ENCODE measurements at places on chromosomes 3 and 15.

DNA sequence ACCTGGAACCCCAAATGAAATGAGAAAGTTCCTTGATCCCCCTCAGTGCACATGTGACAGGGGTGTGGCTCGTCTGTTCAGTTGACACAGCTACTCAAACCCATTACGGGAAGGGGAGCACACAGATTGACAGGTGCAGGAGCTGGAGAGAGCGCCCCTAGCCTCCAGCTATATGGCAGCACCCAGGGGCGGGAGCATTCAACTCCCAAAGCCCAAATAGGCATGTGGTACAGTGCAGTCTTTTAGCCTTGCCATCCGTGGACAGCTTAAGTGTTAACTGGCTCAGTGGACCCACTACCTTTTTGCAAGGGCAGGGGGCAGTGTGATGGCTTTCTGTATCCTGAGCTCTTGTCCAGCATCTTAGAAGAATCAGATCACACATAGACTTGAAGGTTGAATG is 1374.2 kb upstream of the ALCAM start:
- DNase-seq: no peak

DNA sequence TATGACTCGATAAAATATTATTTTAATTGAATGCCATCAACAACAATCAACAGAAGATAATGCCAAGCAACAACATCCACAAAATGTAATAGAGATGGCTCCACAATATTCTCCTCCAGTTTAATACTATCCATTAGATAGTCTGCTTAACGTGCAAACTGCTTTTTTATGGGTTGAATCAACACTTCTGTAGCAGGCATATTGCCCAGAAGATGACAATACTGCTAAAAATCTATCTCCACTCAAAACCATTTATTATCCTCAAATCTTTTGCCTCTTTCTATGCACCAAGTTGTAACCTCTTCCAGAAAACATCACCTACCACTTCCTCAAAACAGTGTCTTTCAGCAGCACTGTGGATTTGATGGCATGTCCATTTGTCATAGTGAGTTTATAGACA is 295.7 kb upstream of the LMCD1 start:
- no peak for DNase-seq

DNA sequence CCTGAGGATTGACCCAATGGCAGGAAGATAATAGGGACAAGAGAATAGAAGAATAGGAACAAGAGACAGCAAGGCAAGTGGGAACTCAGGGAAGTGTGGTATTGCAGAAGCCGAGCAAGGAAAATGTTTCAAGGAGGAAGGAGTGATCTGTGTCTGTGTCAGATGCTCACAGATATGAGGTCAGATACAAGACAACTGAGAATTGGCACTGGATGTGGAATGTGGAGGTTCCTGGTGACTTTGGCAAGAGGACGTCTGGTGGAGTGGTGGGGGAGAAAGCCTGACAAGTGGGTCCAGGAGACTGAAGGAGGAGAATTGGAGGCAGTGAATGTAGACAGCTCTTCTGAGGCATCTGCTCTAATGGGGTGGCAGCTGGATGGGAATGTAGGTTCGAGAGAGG is 24.1 kb downstream of the GYG1 start:
- no peak for DNase-seq

DNA sequence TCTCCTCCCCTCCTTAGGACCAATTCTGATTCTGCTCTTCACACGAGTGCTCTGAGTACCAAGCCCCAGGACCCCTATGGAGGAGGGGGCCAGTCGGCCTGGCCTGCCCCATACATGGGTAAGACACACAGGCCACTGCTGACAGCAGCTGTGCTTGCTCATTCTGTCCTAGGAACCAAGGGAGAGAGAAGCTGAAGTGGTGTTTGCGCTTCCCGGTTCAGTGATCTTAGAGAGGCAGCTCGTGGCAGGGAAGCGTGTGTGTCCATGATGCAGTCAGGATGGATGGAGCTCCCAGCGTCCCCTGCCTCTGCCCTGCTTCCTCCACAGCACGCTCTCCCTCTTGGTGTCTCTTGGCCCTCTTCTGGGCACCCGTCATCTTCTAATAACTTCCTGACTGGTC is 77.6 kb downstream of the CRTC3 start:
- DNase-seq: no peak

GRCh38 chr3:152177757-152178156 is 91.0 kb upstream of the MBNL1 start:
- no peak for DNase-seq

DNA sequence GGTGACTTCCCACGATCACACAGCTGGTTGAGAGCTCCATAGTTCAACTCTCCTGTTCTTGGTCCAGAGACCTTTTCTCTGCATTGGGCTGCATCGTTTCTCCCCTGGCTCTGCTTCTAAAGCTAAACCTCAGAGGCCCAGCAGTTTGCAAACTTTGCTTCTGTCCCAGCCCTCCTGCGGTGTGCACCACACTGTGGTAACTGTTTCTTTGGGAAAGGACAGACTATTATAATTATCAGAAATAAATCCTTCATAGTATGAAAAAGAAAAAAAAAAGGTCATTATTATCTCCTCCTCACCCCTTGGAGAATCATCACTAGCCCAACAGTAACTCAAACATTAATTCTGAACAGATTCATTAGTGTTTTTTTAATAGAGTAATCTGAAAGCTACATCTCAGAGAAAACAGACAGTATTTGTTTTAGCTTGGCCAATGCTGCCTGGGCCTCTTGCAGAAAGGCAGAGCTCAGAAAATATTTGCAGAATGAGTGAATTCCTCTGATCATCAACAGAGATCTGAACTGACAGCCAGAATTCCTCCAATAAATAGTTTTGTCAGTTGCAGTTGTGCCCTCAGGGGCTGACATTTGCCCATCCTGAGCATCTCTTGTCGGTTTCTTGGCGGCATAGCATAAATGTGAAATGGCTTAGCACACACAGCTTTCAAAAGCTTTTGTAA is 52.9 kb downstream of the BFSP2 start:
- no peak for DNase-seq

GRCh38 chr15:39471785-39472574 is 108.9 kb upstream of the THBS1 start:
- no peak for DNase-seq

DNA sequence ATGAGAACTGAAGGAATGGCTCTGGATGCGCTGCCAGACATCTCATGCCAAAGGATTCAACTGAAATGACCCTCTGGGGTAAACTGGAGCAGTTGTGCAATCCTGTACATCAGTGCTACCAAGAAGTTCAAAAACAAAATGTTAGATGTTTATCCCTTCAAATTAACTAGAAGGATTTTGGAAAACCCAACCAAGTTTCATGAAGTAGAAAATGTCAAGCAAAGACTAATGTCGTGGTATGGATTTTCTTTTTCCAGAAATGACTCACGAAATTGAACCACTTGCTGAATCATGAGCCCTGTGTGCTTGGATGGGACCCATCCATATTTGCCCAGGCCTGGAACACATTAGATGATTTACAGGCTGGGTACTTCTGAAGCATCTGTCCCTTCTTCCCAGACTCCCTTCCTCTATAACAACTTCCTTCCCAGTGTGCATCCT is 101.6 kb downstream of the LRTM1 start:
- DNase-seq: no peak

- no peak for DNase-seq
Observed at GRCh38 chr3:14241716-14242115, 63.1 kb downstream of the LSM3 start.

- no peak for DNase-seq
Observed at GRCh38 chr3:185916042-185916833, 21.6 kb downstream of the TRA2B start.

DNA sequence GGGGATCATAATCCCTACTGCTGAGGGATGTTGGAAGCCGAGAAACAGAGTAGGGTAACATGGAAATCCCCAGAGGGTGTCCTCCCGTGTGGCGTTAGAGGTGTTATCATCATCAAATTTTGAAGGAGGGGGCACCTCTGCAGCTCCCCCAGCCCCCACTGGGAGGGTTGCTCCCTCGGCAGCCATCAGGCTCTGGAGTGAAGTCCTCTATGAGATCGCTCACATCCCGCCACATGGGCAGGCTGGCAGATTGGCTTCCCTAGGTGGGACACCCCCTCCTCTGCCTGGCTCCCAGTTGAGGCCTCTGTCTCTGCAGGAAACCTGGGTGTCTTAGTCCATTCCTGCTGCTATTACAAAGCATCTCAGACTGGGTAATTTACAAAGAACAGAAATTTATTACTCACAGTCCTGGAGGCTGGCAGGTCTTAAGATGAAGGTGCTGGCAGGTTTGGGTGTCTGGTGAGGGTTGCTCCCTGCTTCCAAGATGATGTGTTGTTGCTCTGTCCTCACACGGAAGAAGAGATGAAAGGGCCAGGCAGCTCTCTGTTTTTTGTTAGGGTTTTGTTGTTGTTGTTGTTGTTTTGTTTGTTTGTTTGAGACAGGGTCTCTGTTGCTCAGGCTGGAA is 120.5 kb downstream of the NUP210 start:
- DNase-seq: no peak

GRCh38 chr3:188169830-188170455 is 16.0 kb downstream of the LPP start:
- DNase-seq: no peak

GRCh38 chr15:70512772-70513362 is 250.5 kb downstream of the UACA start:
- no peak for DNase-seq

DNA sequence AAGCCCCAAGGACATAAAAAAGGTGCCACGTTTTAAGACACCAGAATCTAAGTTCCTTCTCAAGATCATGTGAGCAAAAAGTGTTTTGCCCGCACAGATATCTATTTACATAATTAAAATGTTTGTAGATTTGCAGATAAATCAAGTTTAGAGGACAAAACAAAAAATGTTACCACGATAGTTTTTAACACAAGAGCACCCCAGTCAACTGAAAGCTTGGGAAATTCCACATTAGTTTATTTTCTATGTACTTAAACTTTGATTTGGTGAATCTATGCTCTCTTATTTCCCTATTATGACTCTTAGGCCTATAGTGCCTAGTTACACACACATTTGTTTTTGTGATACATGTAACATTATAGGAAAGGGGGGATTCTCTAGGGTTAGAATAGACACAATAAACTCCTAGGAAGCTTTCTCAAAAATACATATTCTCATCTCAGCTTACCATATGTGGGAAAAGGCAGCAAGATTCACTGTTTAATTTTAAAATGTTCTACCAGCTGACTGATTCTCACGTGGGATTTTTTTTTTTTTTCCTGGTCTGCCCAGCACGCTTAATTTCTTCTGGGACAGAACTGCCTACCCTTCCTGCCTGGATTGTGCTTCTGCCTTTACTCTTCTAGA is 8.4 kb upstream of the LEKR1 start:
- DNase-seq: no peak

DNA sequence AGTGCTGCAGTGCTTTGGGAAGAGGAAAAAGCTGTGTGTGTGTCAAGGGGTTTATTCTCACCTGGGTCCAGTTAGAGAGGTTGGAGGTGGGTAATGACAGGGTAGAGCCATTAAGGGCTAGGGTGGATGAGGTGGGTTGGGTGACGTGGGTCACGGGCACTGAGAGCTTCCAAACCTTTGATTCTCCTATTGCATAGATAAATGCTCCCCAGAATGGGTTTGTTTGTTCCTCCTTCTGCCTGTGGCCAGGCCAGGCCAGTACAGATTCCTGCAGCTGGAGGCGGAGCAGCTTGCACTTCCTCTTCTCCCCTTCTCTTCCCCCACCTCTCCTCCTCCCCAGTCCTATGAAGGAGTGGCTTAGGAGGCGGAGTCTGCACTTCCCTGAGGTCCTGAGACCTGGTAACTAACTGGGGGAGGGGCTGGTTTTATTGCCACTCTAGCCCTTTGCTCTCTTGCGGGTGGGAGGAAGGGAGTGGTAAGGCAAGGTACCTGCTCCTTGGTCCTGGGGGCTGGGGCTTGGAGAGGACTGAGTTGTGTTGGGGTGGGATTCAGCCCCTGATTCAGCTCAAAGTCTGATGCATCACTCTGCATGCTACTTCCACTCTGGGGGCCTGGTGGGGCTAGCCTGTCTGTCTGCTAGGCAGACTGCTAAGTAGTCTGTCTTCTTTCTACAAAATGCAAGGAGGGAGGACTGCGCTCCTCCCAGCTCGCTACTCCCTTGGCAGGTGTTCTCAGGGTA is 3.5 kb downstream of the SPINT1 start:
- DNase-seq: no peak

DNA sequence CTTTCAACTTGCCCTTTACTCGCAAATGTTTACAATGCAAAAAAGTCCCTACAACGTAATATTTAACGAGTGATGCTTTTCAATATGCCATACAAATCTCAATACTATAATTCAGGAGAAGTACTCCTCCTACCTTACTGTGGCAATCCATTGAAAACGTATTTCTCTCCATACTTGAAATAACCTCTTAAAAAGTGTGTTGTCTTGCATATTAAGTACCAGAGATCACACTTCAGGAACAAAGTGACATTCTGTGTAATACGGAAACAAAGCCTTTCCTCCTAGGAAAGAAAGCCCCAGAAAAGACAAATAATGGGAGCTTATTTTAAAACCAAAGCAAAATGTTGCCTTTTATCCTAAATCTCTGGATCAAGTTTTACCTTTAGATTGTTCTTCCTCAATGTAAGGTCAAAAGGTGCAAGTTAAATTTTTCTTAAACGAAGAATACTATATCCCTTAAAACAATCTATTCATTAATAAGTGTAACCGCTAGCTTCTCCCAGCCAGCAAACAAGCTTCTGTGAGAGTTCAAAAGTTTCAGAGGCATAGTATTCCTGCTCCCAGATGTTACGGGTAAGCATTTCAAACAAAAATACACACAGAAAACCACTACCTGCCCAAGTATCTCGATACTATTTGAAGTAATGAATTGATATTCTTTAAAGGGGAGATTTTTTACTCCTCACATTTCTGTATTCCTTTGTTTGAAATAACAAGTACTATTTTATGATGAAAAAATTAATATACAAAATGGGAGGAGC is 1.7 kb downstream of the TJP1 start:
- no peak for DNase-seq

GRCh38 chr15:75647370-75648155 is at the start of gene SNX33:
SNX33 (plus strand) TSS chr15:75647912; CDS start chr15:75649103, 1,191 bp downstream.
- DNase-seq: no peak

GRCh38 chr3:118098827-118099226 is 935.8 kb downstream of the IGSF11 start:
- no peak for DNase-seq

DNA sequence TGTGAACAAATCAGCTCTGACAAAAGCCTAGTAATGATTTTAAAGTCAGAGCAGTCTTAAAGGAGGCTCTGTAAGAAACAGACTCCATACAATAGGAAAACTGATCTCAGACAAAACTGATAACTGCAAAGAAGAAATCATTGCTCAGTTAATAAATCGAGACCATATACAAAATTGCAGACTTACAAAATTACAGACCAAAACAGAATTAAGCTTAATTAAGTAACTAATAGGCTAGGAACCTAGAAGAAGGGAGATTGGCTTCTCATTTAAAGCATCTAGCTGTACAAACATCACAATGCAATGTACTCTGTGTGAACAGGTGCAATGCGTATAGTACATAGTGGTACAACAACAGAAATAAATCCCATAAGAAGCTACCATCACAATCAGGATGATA is 46.3 kb downstream of the ZBTB20 start:
- DNase-seq: no peak

Measured in esophagus squamous epithelium (tissue), 5 donors.